ENCODE measurements at places on chromosomes 1 and 21.
A peak's percentile ranks its signal among the peaks of the same experiment; 100 is the strongest.

- DNase-seq = no peak
These were observed 11.2 kb upstream of the RNF223 start for GRCh38 chr1:1085171-1085841.

- DNase-seq = no peak
These were observed 40.8 kb downstream of the KIAA1614 start for GRCh38 chr1:180953291-180954004.

- DNase-seq = peak; percentile 48
These were observed 64.0 kb downstream of the ITPKB start for GRCh38 chr1:226674892-226675714.

GRCh38 chr1:36436821-36437220 is 13.4 kb downstream of the OSCP1 start:
- DNase-seq = no peak

DNA sequence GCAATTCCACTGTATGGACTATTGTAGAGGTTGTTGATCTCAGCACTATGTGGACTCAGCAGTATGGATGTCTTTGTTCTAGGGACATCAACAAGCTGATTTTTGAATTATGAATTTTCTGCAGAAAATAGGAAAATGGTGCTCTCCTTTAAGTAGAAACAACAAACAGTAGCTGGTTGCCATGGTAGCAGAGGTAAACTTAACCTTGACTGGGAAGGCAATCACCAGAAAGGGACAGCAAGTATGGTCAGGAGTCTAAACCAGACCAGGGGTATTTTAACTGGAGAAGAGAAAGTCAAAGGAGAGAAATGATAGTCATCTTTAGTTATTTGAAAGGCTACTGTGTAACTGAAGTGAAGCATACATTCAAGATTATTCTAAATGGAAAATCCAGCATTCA is 22.3 kb downstream of the WLS start:
- DNase-seq = no peak

GRCh38 chr1:48695161-48695560 is 81.5 kb downstream of the BEND5 start:
- no peak for DNase-seq

- no peak for DNase-seq
These were observed 4.4 kb upstream of the SLC27A3 start for GRCh38 chr1:153770797-153771196.

GRCh38 chr21:41877901-41878830 is 978 bp downstream of the PRDM15 start:
- no peak for DNase-seq

DNA sequence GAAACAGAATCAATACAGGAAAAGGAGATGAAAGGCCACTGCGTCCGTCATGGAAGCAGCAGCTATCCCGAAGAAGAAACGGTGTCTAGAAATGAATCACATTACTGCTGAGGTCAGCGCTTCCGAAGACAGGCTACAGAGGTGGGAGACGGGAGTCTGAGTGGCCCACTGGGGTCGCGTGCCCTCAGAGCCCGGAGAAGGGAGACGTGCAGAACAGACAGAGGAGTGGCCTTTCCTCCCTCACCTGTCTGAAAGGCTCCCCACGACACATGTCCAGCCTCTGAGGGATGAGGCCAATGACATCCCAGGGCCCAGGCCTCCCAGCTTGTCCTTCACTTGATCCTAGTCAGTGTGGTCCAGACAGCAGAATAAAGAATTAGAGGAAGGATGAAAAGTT is 35.9 kb downstream of the VPS26C start:
- DNase-seq = no peak

GRCh38 chr1:150808846-150809245 is 786 bp upstream of the CTSK start:
- DNase-seq = no peak

DNA sequence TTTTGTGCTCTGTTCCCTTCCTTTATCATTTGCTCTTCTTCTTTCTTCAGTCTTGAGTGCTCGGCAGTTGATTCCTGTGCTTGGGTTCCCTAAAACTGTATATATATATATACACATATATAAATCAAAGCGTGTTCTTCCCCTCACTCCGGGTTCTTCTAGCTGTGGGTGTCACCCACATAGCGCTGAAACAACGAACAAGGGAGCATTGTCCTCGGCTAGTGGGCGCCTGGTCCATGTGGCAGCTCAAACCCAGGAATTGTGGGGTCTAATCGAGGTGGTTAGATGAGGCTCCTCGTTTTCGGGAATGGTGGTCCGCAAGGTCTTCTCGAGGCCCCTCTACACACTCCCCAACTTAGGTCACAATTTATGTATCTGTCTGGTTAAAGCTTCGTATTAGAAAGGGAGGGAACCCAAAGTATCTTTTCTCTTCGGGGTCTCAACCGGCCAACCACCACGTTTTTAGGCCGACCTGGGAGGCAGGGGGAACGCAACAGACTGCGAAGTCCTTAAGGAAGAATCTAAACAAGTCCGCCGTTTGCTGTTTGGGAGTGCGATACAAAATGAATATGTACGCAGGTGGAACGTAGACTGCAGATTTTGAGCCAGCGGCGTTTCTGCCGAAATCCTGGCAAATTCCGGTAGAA is 504 bp upstream of the SDHC start:
- DNase-seq = no peak

DNA sequence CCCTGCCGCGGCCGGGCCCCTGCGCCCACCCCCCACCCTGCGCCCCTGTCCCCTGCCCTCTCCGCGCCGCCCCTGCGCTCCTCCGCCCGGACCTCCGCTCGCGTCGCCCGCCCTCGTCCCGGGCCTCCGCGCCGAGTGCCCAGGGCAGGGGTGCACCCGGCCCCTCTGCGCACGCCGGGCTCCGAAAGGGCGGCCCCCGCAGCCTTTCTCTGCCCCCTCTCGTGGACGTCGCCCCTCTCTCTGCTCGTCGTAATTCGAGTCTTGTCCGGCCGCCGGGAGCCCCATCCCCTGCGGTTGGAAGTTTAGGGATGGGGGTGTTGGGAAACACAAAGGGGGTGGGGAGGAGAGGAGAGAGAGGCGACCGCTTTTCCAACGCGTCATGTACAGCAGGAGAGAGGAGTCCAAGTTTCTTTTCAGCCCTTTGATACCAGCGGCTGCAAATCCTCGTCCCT is 407 bp downstream of the GALNT2 start:
- no peak for DNase-seq

DNA sequence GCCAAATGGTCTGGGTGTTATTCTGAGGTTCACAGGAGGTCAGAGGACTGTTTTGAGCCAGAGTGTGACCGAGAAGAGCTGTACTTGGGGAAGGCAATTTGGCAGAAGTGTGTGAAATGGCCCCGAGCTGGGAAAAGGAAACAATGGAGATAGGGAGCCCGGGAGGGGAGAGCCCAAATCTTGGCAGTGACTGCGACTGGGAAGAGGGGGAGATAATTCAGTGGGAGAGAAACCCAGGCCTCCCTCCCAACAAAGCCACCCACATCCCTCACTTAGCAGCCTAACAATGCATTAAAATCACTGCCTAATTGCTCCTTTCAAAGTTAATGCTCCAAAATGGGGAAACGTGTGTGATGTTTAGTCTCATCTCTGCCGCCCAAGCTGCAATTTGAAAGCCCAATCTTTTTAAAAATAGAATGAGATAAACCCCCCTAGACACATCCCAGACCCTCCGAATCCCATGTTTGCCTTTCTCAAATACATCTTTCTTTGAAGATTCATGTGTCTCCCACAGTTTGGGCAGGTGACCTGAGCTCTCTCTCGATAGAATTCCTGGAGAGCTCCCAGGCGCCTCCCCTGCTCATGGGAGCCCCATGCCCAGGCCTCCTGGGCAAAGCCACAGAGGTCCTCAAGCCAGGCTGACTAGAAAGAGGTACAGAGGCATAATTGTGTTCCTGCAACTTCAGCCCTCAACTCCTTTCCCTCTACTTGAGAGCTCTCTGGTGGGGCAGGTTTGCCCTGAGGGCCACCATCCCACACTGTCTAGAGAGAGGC is 17.3 kb downstream of the LRRC52 start:
- no peak for DNase-seq

- no peak for DNase-seq
These were observed 58.6 kb upstream of the HIVEP3 start for GRCh38 chr1:41977326-41977725.

DNA sequence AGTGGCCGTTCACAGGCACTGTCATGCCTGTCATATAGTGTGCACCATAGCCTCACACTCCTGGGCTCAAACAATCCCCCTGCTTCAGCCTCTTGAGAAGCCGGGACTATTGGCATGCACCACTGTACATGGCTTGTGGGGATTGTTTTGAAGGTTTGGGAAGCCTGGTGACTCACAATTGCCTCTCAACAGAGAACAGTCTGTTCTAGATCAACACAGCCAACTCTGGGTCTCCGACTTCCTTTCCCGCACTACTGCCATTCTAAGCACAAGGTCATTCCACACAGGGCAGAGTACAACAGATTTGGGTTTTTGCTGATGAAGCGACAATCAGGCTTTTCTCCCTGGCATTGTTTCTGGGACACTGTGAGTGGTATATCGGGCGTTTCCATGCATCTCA is 15.5 kb upstream of the AHCTF1 start:
- no peak for DNase-seq

GRCh38 chr1:119372503-119373086 is 4.0 kb downstream of the HAO2 start:
- DNase-seq = no peak

DNA sequence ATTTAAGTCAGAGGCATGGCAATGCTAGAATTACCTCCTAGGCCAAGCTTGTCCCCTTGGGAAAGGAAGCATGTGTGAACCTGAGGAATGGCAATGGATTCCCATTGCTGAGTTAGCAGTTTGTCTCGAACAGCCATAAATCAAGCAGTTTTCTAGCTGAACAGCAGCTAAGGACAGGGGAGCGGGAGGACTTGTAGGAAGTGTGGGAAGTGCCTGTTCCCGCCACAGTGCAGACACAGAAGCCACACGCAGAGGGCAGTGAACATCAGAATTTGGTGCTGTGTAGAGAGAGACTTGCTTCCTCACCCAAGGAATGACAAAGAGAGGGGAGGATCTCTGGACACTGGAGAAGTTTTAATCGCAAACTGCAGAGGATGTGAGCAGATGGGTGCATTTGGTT is 3.8 kb downstream of the PHGDH start:
- DNase-seq = no peak

DNA sequence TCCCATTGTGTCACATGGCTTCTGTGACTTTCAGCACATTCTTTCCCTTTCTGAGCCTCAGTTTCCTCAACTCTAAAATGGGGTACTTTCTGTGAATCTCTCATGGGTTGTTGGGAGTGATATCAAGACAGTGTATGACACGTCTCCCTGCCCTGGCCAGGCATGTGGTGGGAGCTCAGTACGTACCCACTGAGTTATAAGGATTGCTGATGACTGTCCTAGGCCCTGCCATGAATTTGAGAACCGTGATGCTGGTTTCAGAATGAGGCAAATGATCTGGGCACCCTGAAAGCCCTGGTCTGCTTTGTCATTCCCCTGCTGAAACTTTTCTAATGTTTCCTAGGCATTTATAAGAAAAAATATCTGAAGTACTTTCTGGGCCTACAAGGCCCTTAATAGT is 3.6 kb downstream of the ZNF362 start:
- no peak for DNase-seq

DNA sequence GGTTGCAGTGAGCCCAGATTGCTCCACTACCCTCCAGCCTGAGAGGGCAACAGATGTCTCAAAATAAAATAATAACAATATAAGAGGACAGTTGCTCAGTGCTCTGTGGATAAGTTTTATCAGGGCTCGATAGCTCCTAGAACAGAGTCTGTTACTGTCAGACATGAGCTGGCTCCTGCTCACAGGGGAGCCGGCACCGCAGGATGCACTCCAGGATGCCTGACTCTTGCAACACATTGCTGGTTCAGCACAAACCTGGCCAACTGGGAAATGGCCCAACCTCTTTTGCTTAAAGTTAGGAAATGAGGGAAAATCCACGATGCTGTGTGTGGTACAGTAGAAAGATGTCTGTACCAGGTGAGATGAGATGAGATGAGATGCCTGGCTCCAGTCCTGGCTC is 5.8 kb upstream of the CTSE start:
- DNase-seq = no peak

- DNase-seq = no peak
These were observed 15.7 kb downstream of the GPR157 start for GRCh38 chr1:9112961-9113880.

- no peak for DNase-seq
These were observed 38.5 kb downstream of the CLIC4 start for GRCh38 chr1:24783713-24784112.

GRCh38 chr21:46206163-46207005 is 22.1 kb upstream of the SPATC1L start:
- DNase-seq = no peak

DNA sequence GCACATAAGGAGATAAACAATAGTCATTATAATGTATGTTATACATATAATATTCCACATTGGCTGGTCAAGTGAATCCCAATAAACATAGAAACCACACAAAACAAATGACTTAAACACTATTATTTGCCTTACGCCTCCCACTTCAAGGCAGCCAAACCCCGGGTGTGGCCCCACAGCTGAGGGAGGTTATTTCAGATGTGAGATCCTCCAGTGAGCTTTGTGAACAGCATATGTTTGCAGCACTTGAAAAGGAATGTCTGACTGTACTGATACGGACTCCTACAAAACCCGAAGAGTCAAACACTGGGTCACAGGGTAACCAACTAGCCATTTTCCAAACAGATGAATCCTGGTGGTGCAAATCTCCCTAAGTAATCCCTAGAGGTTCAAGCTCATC is 27.1 kb upstream of the DISP1 start:
- no peak for DNase-seq

- DNase-seq = no peak
These were observed 12.8 kb downstream of the GCSAML start for GRCh38 chr1:247561711-247562110.
